ENCODE measurements at places on chromosomes 12 and 14.

GRCh38 chr14:87066221-87066817 lies 926.7 kb downstream of the GALC start:
- no peak for DNase-seq

DNA sequence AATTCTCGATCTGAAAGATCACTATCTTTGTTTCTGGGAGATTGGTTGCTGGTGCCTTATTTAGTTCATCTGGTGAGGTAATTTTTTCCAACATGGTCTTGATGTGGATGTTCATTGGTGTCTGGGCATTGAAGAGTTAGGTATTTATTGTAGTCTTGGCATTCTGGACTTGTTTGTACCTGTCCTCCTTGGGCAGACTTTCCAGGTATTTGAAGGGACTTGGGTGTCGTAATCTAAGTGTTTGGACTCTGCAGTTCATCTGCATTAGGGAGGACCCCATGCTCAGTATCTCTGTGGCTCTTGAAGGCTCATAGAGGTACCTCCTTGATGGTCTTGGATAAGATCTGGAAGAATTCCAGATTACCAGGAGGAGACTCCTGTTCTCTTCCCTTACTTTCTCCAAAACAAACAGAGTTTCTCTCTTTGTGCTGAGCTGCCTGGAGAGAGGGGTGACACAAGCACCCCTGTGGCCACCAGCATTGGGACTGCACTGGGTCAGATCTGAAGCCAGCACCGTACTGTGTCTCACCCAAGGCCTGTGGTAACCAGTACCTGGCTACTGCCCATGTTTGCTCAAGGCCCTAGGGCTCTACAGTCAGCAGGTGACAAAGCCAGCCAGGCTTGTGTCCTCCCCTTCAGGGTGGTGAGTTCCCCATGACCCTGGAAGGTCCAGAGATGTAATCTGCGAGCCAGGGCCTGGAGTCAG lies 5.3 kb downstream of the A2ML1 start:
- DNase-seq: no peak

DNA sequence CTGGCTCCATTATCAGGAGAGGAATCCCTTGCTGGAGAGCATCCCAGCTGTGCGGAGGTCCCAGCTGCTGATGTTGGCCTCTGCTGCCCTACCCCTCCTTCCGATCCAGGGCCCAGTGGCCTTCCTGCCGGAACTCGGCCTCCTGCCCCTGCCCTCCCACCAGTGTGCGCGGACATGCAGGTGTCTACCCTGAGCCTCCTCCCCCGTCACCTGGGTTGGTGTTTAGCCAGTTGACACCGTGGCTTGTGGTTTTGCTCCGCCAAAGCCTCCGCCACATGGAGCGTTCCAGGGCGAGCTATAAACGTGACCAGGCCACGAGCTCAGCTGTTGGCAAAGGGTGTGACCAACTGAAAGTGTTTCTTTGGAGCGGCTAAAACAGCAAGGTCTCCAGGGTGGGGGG lies 1104.3 kb downstream of the BCL11B start:
- DNase-seq: no peak

- no peak for DNase-seq
Observed at GRCh38 chr12:50765095-50765911, 1.4 kb downstream of the ATF1 start.

- DNase-seq: no peak
Observed at GRCh38 chr12:25041006-25041741, 92.3 kb upstream of the BCAT1 start.

DNA sequence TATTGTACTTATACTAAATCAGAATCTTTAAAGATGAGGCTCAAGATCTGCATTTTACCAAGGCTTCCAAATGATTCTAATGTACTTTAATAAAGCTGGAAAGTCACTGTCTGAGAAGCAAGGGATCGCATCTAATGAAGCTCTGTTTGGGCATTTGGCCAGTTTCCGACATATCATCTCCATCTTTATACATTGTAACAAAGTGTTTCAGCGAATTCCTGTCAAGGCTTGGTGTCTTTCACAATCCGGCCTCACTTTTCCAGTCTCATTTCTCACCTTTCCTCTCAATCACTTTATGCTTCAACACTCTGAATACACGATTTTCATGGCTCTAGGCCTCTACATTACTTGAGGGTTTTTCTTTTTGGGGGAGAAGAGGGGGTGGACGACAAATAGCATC lies 27.5 kb upstream of the INSM2 start:
- DNase-seq: no peak

DNA sequence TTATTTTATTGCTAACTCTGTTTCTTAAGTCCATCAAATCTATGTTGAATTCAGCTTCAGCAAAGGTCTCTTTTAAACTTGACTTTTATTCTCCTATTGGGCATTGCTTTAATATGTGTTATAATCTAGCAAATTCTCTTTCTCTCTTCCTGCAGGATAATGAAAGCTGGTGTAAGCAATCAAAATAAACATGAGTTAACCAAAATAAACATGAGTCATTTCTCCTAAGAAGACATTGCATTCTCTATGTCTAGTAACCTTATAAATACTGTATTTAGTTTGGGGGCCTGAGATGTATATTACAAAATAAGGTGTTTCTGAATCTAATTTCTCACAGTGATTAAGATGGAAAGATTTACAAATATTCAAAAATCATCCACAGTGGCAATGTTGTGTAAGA lies 739.1 kb upstream of the ATXN7L3B start:
- DNase-seq: no peak

DNA sequence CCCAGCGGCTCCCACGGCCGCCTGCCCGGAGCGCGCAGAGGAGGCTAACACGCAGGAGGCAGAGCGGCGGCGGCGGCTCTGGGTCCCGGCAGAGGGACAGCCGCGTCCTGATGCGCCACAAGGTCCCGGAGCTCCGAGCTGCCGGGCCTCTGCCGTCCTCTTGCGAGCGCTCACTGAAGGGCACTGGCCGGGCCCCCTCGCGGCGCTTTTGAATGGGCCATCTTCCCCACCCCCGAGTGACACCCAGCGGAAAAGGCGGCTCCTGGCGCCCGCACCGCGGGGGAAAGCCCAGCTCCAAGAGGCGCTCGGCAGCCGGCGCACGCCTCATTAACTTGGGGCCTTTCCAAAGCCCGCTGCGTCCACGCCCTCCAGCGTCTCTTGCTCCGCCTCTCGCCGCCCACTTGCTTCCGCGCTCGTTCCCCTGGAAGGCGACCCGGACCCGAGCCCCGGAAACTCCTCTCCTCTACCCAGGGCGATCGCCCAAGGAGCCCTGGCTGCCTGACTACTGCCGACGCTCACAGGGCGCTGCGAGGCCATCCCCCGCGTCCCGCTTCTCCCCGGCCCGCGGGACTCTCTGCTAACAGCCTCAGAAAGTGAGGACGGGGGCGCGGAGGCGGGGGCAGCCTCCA lies at the start of gene PHLDA1:
TSS of gene PHLDA1 (minus strand) at position 363 of the 629 bp plus-strand sequence.
- DNase-seq: peak; percentile 91

DNA sequence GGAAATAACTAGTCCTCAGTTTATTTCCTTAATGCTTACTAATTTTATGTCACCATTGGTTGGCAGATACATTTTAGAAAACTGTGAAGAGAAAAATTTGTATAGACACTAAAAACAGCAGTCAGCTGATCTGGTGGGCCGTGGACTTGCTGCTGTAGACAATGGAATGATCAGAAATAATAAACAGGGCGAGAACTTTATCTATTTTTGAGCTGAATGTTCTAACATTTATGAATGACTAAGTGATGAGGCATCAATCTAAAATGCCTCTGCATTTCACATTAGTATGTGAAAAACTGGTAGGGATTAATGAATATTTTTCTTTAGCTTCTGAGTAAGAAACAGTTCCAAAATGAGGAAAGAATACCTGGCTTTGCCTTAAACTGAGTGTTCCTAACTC lies 24.8 kb upstream of the PKP2 start:
- DNase-seq: no peak

GRCh38 chr14:36067428-36068187 lies 108.9 kb downstream of the PTCSC3 start:
- DNase-seq: no peak

DNA sequence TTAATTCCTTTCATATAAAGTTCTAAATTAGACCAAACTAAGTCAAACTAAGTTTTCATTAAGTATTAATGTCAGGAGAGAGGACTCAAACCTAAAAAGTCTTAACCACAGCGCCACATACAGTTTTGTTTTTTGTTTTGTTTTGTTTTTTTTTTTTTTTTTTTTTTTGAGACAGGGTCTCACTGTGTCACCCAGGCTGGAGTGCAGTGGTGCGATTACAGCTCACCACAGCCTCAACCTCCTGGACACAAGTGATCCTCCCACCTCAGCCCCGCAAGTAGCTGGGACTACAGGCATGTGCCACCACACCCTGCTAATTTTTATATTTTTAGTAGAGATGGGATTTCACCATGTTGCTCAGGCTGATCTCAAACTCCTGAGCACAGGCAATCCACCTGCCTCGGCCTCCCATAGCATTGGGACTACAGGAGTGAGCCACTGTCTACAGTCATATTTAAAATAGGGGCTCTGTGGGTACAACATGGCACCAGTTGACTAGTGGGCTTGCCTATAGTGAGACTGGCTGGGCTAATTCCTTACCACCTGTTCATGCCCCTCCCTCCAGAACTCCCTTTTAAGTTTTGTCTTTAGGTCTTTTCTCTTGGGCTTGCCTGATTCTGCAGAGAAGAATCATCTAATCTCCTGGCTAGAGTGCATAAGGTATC lies 110.2 kb downstream of the PPP2R5E start:
- no peak for DNase-seq

- no peak for DNase-seq
Observed at GRCh38 chr12:107129315-107129930, 36.1 kb upstream of the CRY1 start.

GRCh38 chr12:26402648-26403047 lies 207.3 kb downstream of the SSPN start:
- DNase-seq: no peak
